ENCODE measurements at places on chromosomes 4 and X. TPM values are rescaled to one million over a fixed set of nuclear protein-coding genes. Genes with fewer than 3 reads are reported as not detected.

- no peaks in the 10 kb centered on the region for H3K36me3 ChIP-seq
- no peak overlapping the region for H3K4me3 ChIP-seq
- DNase-seq: no peak
Measured at GRCh38 chr4:3344596-3344995, 51.8 kb downstream of the RGS12 start.

DNA sequence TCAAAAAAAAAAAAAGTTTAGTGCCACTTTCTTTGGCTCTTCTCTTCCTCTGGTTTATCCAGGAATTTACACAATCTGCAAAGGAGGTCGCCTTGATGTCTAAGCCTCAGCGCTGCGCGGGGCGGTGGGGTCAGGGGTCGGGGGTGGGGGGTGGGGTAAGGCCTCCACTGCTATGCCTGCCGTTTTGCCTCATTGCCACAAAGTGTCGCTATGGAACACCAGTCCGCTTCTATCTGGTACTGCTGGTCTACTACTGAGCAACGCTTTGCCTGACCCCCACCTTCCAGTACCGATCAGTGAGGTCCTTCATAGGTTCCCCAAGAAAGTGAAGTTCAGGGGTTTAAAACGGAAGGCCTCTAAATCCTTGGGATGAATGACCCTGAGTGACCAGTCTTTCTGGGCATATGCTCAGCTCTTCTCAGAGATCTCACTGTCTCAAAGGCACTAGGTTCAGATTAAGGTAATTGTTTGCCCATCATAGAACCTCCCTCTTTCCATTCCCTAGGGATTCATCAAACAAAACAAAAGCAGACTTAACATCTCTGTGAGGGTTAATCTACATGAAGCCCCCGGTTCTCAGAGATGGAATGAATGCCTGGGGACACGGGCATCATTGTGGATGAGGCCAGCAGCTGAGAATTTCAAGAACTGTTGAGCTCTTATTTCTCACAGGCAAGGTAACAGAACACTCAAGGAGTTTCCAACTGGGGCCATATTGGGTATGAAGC, 16.9 kb upstream of the TSR2 start:
- H3K27ac ChIP-seq: no peak overlapping the region
- H3K36me3 ChIP-seq: no peaks in the 10 kb centered on the region
- DNase-seq: peak; percentile 25
- no peak overlapping the region for H3K4me3 ChIP-seq

DNA sequence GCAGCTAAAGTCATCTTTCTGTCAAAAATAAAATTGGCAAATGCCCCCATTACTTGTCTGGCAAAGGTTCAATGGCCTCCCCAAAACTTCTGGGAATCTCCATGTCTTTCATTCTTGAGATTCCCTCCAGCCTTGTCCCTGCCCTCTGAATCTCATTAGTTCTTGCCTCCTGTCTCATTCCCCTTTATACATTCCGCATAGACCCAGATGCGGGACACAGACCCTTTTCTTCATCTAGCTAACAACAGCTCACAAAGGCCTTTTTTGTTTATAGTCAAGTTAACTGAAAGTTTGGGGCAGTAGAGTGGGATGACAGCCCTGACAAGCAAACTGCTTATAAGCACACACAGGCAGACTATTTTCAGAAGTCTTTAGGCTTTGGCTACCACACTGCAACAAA, 306.1 kb upstream of the FAM241A start:
- H3K4me1 ChIP-seq: no peaks in the 10 kb centered on the region
- no peaks in the 10 kb centered on the region for H3K27me3 ChIP-seq
- H3K36me3 ChIP-seq: no peaks in the 10 kb centered on the region
- no peak for DNase-seq
- no peak overlapping the region for H3K27ac ChIP-seq
- no peak overlapping the region for H3K4me3 ChIP-seq

DNA sequence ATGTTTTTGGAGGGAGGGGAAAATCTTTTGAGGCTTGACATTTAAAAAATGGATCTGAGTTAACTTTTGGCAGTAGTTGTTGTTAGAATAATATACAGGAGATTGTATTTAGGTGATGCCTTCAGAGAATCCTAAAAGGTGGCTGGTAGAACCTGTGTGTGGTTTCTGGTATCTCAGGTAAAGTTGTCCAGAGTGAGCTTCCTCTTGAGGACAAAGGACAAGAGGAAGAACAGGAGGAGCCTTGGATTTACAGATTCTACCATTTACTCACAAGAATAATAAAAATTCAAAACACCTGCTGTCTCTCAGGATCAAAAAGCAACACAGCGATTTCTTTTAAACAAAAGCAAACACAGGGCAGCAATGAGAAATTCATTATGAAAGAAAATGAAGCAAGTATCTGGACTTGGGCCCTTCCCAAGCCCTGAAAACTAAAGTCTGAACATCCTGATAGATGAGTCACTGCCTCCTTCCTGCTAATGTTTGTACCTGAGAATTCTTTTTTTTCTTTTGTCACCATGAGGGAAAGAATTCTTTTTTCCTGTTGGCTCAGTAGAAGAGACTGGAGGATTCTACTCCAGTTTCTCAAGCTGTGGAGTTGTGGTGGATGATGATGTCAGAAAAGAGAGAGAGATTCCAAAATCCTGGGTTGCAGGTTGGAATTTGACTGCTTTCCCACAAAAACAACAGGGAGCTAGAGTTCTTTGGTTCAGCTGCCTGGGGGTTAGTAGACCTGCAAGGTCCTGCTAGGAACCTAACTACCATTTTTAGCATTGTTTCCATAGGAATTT, 31.5 kb upstream of the RAPGEF2 start:
- H3K4me3 ChIP-seq: no peak overlapping the region
- peak overlapping the region; percentile 50 for H3K27ac ChIP-seq

- H3K36me3 ChIP-seq: no peaks in the 10 kb centered on the region
- no peak overlapping the region for H3K4me3 ChIP-seq
- no peaks in the 10 kb centered on the region for H3K27me3 ChIP-seq
- H3K4me1 ChIP-seq: no peaks in the 10 kb centered on the region
Measured at GRCh38 chrX:8194216-8194615, 23.1 kb upstream of the VCX2 start.

- H3K4me1 ChIP-seq: peaks cover 35% of the 10 kb centered on the region
- peaks cover 13% of the 10 kb centered on the region for H3K36me3 ChIP-seq
- H3K4me3 ChIP-seq: peak overlapping the region; percentile 97
- H3K27ac ChIP-seq: peak overlapping the region; percentile 99
- peak; percentile 35 for DNase-seq
- no peaks in the 10 kb centered on the region for H3K27me3 ChIP-seq
Measured at GRCh38 chr4:68349279-68349648, 626 bp downstream of the YTHDC1 start.

- H3K4me3 ChIP-seq: no peak overlapping the region
- H3K4me1 ChIP-seq: no peaks in the 10 kb centered on the region
- DNase-seq: no peak
- no peak overlapping the region for H3K27ac ChIP-seq
- H3K27me3 ChIP-seq: no peaks in the 10 kb centered on the region
Measured at GRCh38 chrX:113920661-113921060, 663.2 kb upstream of the HTR2C start.

GRCh38 chr4:122900314-122900713, 22.1 kb downstream of the NUDT6 start:
- DNase-seq: no peak
- no peaks in the 10 kb centered on the region for H3K36me3 ChIP-seq
- H3K27me3 ChIP-seq: no peaks in the 10 kb centered on the region
- no peak overlapping the region for H3K4me3 ChIP-seq
- no peak overlapping the region for H3K27ac ChIP-seq

GRCh38 chrX:130170752-130171445, 863 bp upstream of the RAB33A start:
- peak overlapping the region; percentile 94 for H3K27ac ChIP-seq
- H3K4me1 ChIP-seq: peaks cover 31% of the 10 kb centered on the region
- H3K27me3 ChIP-seq: no peaks in the 10 kb centered on the region
- DNase-seq: peak; percentile 77

- no peak for DNase-seq
- H3K36me3 ChIP-seq: no peaks in the 10 kb centered on the region
- no peak overlapping the region for H3K4me3 ChIP-seq
- H3K4me1 ChIP-seq: no peaks in the 10 kb centered on the region
Measured at GRCh38 chr4:181331214-181331613, 912.0 kb upstream of the TENM3 start.

- no peak overlapping the region for H3K4me3 ChIP-seq
- peaks cover 5% of the 10 kb centered on the region for H3K36me3 ChIP-seq
- DNase-seq: no peak
- no peaks in the 10 kb centered on the region for H3K27me3 ChIP-seq
- peak overlapping the region; percentile 65 for H3K27ac ChIP-seq
Measured at GRCh38 chrX:153731117-153731844, 6.6 kb downstream of the ABCD1 start.

DNA sequence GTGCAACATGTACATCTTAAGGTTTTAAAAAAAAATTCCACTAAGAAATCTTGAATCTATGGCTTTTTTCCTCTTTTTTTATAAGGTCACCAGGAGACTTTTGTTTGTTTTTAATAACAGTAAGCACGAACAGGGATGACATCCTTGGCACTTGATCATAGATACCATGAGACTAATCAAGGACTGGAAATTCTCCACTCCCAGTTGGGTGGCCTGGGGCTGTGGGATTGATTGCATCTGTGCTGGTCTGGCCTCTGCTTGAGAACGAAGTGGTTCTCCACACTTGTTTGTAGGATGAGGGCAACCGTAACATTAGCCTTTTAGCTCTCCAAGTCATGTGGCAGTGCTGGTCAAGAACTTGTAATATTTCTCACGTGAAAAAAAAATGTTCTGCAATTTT, 35.4 kb downstream of the SNX25 start:
- no peak for DNase-seq
- H3K4me3 ChIP-seq: no peak overlapping the region
- peaks cover 39% of the 10 kb centered on the region for H3K4me1 ChIP-seq
- no peak overlapping the region for H3K27ac ChIP-seq

GRCh38 chr4:9800848-9801247, 19.4 kb downstream of the DRD5 start:
- no peak overlapping the region for H3K4me3 ChIP-seq
- DNase-seq: no peak
- H3K36me3 ChIP-seq: no peaks in the 10 kb centered on the region
- H3K27me3 ChIP-seq: peaks cover 32% of the 10 kb centered on the region

DNA sequence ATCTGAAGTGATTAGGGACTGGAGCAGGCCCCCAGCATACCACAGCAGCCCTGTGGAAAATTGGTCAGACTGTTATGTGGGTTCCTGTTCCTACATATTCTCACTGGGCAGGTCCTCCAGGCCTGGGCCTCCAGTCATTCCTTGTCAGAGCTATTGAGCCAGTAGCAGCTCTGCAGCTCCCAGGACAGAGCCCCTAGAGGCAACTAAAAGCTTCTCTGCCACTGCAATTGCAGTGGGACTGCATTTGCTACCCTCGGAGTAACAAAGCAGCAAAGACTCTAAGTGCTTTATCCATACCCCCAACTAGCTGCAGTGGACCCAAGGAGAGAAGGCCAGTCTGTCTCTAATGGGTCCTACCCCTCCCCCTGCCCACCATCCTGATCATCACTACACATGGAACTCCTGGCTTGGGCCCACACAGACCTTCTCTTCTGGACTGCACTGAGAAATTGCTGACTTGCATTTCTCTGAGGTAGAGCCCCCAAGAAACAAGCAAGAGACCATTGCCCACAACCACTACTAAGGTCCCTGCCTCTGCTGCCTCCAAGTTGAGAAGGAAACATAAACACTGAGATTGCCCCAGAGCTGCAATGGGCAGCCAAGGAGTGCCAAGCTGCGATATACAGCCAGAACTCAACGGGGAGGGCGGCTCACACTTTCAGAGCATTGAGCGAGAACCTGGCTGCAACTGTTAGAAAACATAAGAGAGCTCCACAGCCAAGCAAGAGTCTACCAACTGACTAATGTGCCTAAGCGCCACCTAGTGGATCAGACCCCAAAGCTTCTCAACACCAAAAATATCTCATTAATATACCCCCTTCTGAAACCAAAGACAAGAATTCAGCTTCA, 738.7 kb upstream of the NDST4 start:
- DNase-seq: peak; percentile 24
- H3K27me3 ChIP-seq: no peaks in the 10 kb centered on the region
- no peaks in the 10 kb centered on the region for H3K4me1 ChIP-seq
- H3K4me3 ChIP-seq: no peak overlapping the region
- no peaks in the 10 kb centered on the region for H3K36me3 ChIP-seq

- H3K27ac ChIP-seq: no peak overlapping the region
- peaks cover 22% of the 10 kb centered on the region for H3K27me3 ChIP-seq
- H3K4me1 ChIP-seq: peaks cover 35% of the 10 kb centered on the region
- no peak overlapping the region for H3K4me3 ChIP-seq
Measured at GRCh38 chr4:99759346-99759984, 57.2 kb upstream of the DAPP1 start.

DNA sequence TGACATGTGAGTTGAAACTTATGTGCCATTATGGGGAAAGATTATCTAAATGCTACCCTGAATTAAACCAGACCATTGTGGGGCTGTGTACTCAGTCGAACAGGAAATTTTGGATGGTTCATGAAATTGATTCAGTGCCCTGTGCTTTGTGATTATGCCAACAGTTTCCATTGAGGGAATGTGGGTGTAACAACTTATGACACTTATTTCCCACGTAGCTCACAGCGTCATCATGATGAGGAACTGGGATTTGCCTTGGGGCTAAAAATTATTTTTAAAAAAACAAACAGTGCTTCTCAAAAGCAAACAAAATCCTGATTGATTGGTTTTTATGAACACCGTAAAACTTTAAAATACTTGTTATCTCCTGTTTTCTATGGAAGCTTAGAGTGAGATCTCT, 8.3 kb upstream of the CLTRN start:
- no peaks in the 10 kb centered on the region for H3K27me3 ChIP-seq
- H3K4me3 ChIP-seq: no peak overlapping the region
- no peak overlapping the region for H3K27ac ChIP-seq
- H3K4me1 ChIP-seq: peaks cover 16% of the 10 kb centered on the region
- H3K36me3 ChIP-seq: no peaks in the 10 kb centered on the region

DNA sequence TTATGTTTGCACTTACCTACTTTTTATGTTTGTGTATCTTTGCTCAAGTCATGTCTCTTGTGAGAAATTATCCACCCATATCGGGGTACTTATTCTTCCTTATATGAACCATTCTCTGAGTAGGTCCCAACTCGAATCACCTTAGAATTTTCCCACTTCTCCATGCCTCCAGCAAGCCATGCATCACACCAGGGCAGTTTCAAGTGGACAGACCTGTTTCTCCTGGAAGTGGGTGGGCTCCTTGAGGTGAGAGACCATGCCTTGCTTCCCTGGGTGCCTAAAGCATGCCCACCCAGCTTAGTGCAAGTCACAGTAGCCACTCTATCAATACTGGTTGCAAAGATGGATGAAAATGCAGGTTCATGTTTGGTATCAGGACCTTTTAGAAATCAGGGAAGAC, 187.2 kb downstream of the KIT start:
- H3K36me3 ChIP-seq: no peaks in the 10 kb centered on the region
- H3K4me1 ChIP-seq: peaks cover 2% of the 10 kb centered on the region
- no peaks in the 10 kb centered on the region for H3K27me3 ChIP-seq
- no peak for DNase-seq
- H3K27ac ChIP-seq: no peak overlapping the region

- no peak overlapping the region for H3K4me3 ChIP-seq
- no peaks in the 10 kb centered on the region for H3K27me3 ChIP-seq
- DNase-seq: no peak
- no peak overlapping the region for H3K27ac ChIP-seq
- H3K4me1 ChIP-seq: no peaks in the 10 kb centered on the region
Measured at GRCh38 chr4:59881632-59882031, 1318.5 kb upstream of the ADGRL3 start.

- H3K27me3 ChIP-seq: peaks cover 6% of the 10 kb centered on the region
- no peaks in the 10 kb centered on the region for H3K4me1 ChIP-seq
- H3K36me3 ChIP-seq: no peaks in the 10 kb centered on the region
- H3K27ac ChIP-seq: no peak overlapping the region
- no peak overlapping the region for H3K4me3 ChIP-seq
Measured at GRCh38 chr4:86675548-86675947, 81.4 kb downstream of the PTPN13 start.

Gene LRIT3
- not detected for total RNA-seq

Gene NPY5R
- total RNA-seq: not detected

Gene GPR82
- not detected for total RNA-seq

Gene TMEM31
- not detected for total RNA-seq

Gene BGN
- total RNA-seq: not detected

Gene PFKFB1
- total RNA-seq: 0.45 TPM

Gene IL1RAPL1
- not detected for total RNA-seq
